ENCODE measurements at places on chromosomes 2 and 18.
A peak's percentile ranks its signal among the peaks of the same experiment; 100 is the strongest.

DNA sequence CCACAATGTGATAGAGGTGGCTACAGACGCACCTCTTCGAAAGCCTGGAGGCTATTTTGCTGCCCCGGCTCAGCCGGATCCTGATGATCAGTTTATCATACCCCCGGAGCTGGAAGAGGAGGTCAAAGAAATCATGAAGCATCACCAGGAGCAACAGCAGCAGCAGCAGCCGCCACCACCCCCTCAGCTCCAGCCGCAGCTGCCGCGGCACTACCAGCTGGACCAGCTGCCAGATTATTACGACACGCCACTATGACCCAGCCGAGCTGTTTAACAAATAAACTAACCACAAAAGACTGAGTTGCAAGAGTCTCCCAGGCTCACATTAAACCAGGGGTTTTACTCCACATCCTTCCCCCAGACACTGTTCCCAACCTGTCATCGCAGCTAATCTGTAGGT lies 263.8 kb downstream of the PHLPP1 start:
- peak; percentile 85 for DNase-seq

DNA sequence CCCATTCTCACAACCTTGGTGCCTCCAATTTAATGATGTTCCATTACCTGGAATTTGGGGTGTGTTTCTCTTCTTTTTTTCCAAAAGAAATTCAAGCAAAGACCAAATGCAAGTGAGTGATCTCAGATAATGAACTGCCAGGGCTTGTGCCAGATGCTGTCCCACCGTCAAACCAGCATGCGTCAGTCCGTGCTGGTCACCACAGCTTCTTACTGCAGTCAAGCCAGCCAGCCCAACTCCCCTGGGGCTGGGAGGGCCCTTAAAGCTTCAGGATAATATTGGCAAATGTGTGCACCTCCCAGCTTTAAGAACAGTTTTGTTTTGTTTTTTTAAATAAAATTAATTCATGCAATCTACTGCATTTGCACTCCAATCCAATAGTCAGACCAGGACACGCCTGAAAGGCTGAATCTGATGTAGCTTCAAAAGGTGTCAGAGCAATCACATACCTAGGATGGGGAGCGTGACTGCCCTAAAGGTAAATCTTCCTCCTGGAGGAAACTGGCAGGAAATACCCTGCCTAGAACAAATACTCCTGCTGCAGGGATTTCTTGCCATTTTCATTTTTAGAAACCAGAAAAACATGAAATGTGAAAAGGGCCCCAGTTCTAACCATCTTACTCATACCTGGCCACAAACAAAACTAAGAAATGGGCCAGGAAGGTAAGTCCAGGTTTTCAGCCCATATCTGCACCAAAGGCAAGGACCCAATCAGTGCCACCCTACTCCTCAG lies 26.8 kb upstream of the SP3 start:
- DNase-seq, result peak; percentile 40

DNA sequence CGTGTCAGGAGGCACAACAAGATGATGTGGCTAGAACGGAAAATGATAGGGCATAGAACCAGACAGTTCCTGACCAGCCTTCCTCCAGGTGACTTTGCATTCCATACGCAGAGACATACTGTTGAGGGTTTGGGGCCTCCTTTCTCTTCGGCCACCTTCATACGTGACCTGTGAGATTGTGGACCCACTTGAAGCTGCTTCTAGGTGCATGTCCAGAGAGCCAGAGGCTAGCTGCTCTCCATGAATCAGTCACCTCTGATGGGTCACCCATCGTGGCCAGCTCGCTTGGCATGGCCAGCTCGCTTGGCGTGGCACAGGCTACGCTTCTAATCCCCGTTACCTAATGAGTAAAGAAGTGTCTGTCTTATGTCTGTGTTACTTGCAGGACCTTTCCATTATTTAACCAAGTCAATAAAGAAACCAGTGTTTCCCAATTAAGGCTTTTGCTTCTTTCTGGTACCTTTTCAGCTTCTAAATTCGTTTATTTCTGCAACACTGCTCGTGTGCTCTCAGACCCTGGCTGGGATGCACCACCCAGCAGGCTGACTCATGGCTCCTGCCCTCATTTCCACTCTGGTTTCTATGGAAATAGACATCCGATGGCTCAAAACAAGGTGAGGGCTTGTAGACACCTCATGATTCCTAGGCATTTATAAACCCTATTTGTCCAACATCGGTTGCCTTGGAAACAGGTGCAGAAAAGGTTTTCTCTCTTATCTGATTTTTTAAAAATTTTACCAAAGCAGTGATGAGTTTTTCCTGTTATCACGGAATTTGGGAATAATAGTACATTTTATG lies 86.7 kb upstream of the B3GNT7 start:
- peak; percentile 24 for DNase-seq

DNA sequence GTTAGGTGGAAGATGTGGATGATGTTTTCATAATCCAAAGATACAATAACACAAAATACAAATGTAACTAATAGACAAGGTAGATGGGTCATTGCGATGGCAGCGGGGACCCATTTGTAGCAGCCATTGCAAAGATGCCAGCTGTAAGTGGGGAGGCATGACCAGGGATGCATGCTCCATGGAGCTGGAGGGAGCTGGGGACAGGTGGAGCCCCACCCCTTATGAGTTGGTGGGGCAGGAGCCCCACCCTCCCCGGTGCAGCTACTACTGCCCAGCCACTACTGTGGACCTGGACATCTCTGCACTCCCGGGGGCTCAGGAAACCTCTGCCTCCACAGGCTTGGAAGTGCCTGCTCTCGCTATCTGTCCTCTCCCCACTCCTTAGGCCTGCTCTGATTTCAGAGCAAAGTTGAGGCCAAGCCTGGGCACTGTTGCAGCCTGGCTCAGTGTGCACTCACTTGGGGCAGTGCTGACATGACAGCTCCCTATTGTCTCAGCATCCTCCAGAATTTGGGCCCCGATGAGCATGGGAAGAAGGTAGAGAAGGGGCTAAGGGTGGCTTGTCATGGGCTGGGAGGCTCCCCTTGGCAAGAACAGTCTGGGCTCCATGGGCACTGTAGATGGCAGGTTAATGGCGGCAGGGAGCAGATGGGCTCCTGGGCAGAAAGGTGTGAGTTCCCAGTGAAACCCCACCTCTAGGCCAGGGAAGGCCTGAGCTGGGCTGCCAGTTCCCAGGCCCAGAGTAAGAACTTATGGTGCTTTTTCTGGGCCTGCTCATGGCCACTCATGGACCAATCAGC lies 81.1 kb downstream of the ZNF804A start:
- no peak for DNase-seq

GRCh38 chr2:114281188-114281587 lies 161.3 kb upstream of the DPP10 start:
- no peak for DNase-seq

- DNase-seq, result no peak
Observed at GRCh38 chr2:46793423-46794416, 121.9 kb downstream of the MCFD2 start.

DNA sequence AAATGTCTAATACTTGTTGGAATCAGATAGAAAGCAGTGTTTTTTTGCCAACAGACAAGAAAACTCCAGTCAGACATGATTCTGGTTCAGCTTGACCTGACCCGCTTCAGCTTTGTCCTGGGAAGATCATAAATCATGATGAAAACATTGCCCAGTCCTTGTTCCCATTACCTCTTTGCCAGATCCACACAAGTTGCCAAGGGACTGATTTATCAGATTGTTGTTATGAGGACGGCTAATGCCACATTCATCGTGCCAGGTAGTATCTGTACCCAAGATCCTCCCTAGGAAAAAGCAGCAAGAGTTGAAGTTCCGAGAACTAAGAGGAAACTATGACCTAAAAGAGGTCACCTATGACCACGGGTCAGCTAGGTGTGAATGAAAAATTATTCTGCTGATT lies 39.0 kb downstream of the SLC40A1 start:
- no peak for DNase-seq

- DNase-seq, result no peak
Observed at GRCh38 chr2:11578081-11578948, 44.5 kb downstream of the GREB1 start.

GRCh38 chr2:155157711-155158110 lies 459.2 kb downstream of the KCNJ3 start:
- DNase-seq, result peak; percentile 9

DNA sequence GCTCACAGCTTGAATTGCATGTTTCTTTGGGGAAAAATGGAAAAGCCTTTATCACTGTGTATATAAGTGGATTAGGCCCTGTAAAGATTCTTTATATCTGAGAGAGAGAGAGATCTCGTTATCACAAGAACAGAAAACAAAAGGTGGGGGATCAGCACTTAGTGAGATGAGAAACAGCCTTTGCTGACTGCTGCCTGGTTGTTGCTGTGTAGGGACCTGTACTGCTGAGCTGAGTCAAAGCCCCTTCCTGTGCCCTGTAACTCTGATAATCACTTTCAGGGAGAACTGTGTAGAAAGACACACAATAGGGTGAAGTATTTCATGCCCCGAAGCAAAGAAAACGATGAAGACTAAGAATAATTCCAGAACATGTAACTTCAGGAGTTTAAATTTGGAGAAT lies 30.6 kb upstream of the FAM237A start:
- no peak for DNase-seq

- no peak for DNase-seq
Observed at GRCh38 chr2:153268941-153269461, 209.6 kb downstream of the RPRM start.

DNA sequence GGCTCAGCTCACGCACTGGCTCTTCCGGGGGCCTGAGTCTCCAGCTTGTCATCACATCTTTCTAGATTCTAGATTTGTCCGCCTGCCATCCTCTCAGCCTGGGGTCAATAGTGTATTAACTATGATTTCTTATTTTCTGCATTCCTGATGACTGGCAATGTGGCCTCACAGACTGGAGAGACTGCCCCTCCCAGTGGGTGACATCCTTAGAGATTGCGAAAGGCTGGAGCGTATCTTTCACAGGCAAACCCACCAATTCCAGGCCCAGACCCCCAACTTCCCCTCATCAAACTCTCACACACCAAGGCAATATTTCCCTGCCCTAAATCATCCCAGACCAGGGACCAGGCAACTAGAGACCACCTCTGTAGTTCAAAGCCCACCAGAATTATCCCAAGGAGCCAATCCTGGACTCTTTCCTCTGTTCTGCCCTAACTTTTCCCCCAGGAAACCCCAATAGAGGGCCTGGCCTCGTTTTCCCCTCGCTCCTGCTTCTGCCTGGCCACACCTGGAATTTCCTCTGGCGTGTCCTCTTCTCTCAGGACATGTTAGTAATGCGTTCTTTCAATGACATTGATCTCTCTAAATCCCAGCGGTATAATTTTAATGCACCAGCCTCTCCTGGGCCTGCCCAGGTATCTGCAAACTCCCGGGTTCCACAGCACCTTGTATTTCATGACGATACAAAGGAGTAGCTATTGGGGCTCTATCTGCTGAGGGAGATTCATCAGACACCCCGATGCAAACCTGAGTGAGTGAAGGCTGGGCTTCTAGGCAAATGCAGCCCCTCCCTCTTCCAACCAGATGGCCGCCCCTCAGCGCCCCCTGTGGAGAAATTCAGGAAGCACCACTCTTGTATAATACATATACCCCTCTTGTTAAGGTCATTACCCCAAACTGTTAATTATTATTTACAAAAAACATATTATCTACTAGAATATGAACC lies 2.4 kb upstream of the KCNF1 start:
- no peak for DNase-seq

All from EH (cell line).